Right ventricle myocardium superior (tissue), 1 donor: ENCODE measurements at places on chromosomes 5 and 9. TPM values are rescaled to one million over a fixed set of nuclear protein-coding genes. Genes with fewer than 3 reads are reported as not detected.

DNA sequence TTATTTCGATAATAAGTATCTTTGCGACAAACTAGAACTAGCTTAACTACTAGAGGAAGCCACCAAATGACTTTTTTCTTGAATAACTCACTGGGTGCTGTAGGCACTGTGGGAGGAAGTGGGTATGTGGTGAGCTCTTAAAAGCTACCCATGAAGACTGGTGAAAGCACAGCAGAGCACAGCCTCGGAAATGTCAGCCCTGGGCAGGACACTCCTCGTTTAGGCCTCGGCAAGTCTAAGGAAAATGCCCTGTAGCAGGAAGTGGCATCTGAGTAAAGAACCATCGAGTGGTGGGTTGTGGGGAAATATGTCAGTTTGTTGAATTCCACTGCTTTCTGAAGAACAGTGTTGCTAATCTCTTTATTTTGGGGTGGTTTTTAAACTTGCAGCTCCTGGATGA lies 44.0 kb upstream of the NCS1 start:
- DNase-seq, result no peak

DNA sequence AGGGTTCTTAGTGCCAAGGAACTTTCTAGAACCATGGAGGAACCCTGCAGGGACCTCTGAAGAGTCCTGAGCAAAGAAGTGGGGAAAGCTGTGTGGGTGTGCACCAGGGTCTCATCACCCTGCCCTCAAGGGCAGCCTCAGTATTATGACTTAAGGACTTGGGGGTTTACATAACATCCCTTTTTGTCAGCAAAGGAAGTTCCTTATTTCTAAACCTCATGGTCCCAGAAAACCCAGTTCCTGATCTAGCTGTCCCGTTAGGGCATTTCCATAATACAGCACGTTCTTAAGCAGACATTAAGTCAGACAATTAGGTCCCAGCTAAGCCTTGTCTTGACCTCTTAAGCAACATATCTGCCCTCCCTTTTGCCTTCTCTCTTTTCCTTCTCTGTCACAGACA lies 57.3 kb downstream of the DAPK1 start:
- no peak for DNase-seq

- no peak for DNase-seq
These were observed 419.8 kb downstream of the DMRT2 start for GRCh38 chr9:1469996-1470395.

- no peak for DNase-seq
These were observed 4.5 kb upstream of the OTULIN start for GRCh38 chr5:14659821-14660607.

DNA sequence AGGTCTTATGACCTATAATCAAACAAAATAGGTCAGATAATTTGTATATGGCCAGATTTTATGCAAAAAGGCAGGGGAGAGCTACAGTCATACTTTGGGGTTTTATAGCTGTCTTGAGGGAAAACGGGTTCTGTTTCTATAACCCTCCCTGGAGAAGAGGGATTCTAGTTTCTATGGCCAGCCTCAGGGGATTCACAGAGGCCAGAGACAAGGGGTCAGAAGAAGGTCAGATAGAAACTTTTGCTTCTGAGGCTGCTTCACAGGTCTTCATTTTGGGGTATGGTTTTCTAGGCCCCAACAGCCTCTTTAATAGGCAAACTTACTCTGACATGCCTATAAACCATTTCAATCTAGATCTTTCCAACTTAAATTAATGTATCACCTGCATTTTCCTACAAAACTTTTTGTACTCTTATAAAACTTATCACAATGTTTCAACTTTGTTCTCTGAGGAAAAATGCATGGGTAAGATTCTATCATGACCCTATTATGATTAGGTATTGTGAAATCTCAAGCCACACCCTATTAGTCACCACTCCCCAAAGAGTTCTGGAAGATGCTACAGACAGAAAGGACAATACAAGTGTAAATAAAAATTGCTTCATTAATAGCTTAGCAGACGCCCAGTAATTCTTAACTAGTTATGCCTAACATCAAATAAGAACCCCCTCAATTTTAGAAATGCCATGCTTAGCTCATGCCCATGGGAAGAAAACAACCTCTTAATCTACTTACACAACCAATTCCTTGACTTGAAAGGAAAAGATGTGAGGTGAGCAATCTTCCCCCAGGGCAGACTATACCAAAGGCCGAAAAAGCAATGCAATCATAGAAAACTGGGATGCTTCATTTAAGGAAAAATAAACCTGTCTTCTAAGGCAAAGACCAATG lies 396.6 kb downstream of the TLR4 start:
- DNase-seq, result no peak

DNA sequence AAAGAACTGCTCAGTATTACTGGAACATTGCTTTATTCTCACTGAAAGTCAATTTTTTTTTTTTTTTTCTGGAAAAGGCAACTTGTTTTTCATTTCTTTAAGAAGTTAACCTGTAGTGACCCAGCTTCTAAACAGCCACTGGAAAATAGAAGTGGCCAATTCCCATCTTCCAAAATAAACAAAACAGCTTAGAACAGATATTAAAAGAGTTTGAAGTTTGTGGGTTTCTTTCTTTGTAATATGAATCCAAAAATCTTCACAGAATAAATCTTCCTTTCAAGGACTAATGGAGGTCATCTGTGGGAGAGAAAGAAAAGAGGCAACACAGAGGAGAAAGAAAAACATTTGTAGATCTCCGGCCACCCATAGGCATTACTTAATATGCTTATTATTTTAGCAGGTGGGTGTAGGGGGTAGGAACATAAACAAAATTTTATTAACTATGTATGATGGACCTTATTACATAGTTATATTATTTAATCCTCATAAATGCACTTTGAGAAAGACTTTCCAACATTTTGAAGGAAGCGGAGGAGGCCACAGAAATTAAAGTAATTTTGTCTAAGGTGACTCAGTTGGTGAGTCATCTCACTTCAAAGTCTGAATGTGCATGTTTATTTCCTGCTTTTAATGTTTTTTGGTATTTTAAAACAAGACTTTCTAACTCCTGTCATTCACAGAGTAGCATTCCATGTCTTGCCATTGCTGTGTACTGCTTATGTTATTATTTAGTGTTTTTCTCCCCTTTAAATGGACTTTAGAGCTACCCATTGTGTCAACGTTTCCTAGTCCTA lies 1791.8 kb upstream of the WWC1 start:
- no peak for DNase-seq

DNA sequence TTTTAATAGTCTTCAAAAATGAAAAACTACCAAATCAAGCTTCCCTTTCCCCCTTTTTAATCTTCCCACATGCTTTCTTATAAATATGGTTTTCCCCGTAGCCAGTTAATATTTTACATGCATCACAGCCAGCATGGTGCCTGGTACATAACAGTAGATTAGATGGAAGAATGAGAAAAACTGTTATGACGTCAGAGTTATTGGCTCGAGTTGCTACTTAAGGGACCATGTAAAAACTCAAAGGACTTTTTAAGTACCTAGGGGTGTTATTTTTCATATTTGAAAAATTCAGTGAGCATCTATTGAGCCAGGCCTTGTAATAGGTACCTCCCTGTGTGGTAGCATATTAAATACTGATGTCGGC lies 176.4 kb downstream of the SMARCA2 start:
- DNase-seq, result no peak

DNA sequence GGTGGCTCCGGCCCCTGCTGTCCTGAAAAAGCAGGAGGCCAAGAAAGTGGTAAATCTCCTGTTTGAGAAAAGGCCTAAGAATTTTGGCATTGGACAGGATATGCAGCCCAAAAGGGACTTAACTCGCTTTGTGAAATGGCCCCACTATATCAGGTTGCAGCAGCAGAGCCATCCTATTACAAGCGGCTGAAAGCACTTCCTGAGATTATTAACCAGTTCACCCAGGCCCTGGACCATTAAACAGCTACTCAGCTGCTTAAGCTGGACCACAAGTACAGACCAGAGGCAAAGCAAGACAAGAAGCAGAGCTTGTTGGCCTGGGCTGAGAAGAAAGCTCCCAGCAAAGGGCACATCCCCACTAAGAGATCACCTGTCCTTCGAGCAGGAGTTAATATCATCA lies 89.7 kb downstream of the MLLT3 start:
- DNase-seq, result no peak

GRCh38 chr9:12790001-12790400 lies 15.2 kb downstream of the LURAP1L start:
- no peak for DNase-seq

- DNase-seq, result no peak
These were observed 27.1 kb upstream of the C6 start for GRCh38 chr5:41240390-41240789.

DNA sequence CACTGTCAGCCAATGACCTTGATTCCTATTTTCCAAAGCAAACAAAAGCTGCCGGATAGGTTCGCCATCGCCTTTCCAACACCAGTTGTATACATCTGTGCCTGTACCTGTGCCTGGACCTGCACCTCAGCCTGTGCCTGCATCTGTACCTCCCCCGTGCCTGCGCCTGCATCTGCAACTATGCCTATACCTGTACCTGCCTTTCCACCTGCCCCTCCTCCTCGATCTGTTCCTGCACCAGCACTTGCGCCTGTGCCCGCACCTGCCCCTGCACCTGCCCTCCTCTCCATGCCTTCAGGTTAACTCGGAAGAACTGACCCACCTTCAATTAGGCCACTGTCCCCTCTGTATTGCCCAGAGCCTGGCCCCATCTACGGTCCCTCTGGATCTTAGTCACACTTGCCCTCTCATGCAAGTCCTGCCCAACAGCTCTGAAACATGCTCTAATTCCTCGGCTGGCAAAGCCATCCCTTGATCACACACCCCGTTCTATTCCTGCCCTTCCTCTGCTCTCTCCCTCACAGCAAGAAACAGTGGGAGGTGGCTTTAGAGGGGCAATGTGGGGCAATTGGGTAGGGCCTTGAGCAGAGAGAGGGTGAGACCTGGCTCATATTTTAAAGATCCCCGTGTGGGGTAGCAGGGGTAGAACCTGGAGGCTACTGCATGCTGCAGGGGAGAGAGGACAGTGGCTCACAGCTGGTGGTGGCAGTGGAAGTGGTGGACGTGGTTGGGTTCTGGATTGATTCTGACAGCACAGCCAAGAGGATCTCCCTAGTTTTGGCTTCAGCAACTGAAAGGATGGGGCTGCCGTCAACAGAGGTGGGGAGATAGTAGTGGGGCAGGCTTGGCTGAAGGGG lies 59.6 kb upstream of the PHYKPL start:
- peak; percentile 27 for DNase-seq

DNA sequence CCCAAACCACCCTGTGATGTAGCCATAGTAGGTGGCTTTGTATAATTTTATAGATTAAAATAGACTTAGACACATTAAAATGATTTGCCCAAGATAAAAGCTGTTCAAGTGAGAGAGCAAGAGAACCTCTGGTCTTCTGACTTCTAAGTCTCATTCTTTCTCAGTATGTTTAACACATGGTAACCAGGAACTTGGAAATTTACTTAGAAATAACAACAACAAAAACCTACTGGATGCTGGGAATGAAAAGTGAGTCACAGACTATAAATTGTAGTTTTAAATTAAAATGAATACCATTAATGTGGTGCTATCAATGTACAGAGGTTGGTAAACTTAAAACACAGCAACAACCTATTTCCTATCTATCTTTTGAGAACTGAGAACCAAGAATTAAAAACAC lies 30.4 kb downstream of the HMGCR start:
- DNase-seq, result no peak

DNA sequence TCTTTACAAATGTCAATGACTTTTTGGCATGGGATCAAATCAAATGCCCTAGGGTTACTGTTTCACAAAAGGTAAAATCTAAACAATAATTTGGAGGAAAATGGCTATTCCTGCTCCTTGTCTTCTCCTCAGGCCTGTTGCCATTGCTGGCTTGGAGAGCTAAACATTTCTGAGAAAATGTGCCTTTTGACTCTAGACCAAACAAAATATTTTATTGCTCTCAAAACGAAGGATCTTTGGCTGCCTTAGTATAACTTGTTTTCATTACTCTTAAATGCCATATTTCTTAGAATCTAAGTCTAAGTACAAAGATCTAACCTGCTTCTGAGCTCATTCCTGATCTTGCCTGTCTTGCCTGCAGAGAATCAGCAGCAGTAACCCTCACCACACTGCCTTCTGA lies 116.6 kb downstream of the MUSK start:
- DNase-seq, result no peak

GRCh38 chr5:159091065-159091464 lies 8.7 kb downstream of the EBF1 start:
- no peak for DNase-seq

GRCh38 chr5:78108564-78108963 lies 185.9 kb downstream of the AP3B1 start:
- DNase-seq, result no peak

DNA sequence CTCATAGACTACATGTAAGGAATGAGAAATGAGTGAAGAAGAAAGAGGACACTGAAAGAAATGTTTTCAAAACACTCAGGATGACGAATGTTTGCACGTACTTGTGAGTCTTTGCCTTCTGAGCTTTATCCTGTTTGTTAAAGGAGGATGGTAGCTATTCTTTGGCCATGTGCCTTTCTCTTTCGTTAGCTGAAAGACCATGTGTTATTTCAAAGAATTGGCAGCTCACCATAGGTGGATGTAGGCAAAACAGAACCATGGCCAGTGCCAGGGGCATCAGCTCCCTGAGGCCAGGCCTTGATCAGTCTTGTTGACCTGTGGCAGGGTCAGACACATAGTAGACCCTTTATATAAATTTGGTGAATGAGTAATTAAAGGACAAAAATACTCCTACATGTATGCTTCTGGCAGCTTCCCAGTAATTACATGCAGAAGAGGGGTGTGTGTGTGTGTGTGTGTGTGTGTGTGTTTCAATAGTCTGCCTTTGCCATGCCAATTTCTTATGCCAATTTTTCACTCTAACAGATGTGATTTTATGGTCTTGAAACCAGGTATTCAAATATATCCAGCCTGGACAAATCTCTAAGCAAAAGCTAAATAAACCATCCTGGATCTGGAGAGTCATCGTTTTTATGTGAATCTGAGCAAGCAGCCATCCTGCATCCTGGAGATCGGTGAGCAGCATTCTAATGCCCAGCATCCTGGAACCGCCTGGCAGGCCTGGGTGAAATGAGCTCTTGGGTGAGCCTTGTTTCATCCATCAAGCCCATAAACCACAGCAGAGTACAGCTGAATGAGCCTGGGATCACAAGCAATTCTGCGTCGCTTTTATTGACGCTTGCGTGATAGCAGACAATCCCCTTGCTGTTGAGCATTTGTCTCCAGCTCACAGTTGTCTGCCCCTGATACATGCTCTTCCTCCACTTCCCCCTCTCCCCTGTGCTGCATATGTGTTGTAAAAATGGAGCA lies 475.4 kb downstream of the MED10 start:
- no peak for DNase-seq

DNA sequence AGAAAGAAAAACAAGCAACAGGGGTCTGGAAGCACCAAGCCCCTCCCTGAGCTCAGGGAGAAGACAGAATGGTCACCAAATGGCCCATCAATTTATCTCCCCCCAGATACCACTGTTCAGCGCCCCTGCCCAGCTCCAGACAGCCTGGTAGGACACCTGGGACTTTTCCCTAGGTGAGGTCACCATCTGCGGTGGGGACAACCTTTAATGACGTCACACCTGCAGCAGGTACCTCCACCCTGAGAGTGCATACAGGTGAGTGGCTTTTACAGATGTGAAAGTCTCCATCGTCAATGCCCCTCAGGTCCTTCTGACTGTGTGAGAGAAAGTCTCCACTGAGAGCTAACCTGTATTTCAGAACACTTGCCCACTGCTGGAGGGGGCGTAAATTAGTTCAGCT lies 34.3 kb upstream of the LAMC3 start:
- no peak for DNase-seq

CDHR2 gene
- 0.19 TPM for total RNA-seq

CERCAM gene
- 7.2 TPM for total RNA-seq

DNAH5 gene
- total RNA-seq, result 0.27 TPM

SLC23A1 gene
- total RNA-seq, result not detected

OR1L1 gene
- not detected for total RNA-seq

RAD50 gene
- 33.1 TPM for total RNA-seq

PCDH1 gene
- total RNA-seq, result 15.8 TPM

FCHSD1 gene
- total RNA-seq, result 2.6 TPM

HMGXB3 gene
- 13.8 TPM for total RNA-seq

ABLIM3 gene
- 131 TPM for total RNA-seq
